ENCODE measurements at places on chromosomes 16 and 17.

GRCh38 chr16:31134091-31134571 lies 1.4 kb downstream of the PRSS8 start:
- no peak for DNase-seq

- peak; percentile 80 for DNase-seq
These were observed 19.3 kb downstream of the CARHSP1 start for GRCh38 chr16:8849411-8850011.

DNA sequence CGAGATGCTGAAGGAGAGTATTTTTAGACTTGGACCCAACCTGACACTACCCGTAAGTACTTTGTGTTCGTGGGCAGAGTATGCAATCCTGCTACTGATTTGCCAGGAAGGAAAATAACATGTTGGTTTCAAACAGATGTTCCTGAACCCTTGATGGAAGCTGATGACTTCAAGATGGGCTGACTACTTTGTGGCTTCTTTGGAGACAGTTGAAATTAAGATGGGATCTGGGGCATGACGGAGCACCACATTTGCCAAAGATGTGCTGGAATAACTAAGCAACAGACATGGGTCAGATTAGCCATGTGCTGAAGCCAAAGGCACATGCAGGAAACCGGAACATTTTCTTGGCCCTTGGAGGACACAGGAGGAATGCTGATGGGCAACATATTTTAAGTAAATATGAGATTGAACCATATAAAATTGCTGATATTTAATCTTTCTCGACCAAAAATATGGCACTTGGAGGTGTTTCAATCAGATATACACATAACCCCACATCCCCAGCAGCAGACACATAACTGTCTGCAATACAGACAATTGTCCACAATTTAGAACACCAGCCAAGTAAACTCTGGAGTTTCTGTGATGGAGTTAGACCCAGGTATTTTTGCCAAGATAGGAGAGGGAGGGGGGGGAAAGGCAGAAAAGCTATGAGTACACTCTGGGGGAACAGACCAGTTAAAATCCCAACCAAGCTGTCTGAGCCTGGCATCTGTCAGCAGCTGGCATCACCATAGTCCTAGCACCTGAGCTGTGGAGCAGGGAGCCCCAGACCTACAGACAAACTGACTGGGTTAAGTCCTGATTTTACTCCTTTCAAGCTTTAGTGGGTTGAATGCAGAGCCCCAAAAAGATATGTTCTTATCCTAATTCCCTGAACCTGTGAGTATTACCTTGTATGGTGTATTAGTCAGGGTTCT lies 329.4 kb upstream of the CDH5 start:
- peak; percentile 14 for DNase-seq

DNA sequence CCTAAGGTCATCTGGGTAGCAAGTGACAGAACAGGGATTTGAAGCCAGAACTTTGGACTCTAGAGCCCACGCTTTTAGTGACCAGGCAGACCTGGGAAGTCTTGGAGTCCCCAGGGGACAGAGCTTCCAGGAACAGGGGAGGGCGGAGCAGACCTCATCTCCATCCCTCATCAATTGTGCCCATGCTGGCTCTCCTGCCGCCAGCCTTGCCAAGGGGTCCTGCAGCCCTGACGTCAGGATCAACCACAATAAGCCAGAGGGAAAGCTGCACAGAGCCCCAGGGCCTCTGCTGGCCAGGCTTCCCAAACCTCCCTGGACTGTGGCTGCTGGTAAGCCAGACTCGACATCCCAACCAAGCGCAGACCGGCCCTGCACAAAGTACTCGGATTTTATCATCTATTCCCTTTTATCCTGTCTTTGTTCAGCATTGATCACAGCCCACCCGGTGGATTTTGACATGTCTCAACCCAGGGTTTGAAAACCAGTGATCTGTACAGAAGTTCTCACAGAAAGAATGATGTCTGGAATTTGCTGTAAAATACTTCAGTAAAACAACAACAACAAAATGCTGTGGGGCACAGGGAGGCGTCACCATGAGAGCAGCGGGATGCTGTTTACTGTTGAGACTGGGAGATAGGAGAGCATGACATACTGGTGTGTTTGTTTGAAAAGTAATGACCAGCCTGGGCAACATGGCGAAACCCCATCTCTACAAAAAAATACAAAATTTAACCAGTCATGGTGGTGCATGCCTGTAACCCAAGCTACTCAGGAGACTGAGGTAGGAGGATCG lies 11.8 kb downstream of the C16orf74 start:
- DNase-seq, result no peak

GRCh38 chr17:39122991-39123390 lies 28.4 kb downstream of the PLXDC1 start:
- no peak for DNase-seq

GRCh38 chr16:56641166-56641565 lies 2.7 kb downstream of the MT1A start:
- DNase-seq, result no peak

- DNase-seq, result no peak
These were observed 32.1 kb upstream of the JPT2 start for GRCh38 chr16:1645914-1646525.

GRCh38 chr16:80346111-80346632 lies 194.6 kb upstream of the DYNLRB2 start:
- DNase-seq, result no peak

- peak; percentile 7 for DNase-seq
These were observed 42.2 kb upstream of the INTS2 start for GRCh38 chr17:61970030-61970429.

- DNase-seq, result no peak
These were observed 39.5 kb downstream of the GPT2 start for GRCh38 chr16:46923513-46924295.

- no peak for DNase-seq
These were observed 4.3 kb downstream of the COTL1 start for GRCh38 chr16:84613408-84614072.

- peak; percentile 63 for DNase-seq
These were observed at the start of gene MVP for GRCh38 chr16:29820271-29820701. MVP (plus strand) TSS chr16:29820462; CDS start chr16:29830550, 10,088 bp downstream.

DNA sequence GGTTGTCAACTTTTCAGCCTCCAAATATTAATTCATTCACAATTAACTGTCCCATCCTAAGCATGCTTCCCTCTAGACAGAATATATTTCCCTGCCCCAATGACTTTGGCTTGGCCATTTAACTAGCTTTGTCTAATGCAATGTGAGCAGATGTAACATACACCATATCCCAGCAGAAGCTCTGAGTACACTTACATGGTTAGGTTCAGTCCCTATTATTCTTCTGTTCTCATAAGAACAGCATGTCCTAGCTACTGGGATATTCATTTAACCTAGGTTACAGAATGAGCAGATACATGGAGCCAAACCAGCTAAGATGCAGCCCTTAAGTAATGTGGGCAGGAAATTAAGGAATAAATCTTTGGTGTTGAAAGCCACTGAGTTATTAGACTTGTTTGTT lies 31.8 kb downstream of the MED13 start:
- no peak for DNase-seq

GRCh38 chr17:34788696-34789095 lies 172.6 kb downstream of the CCT6B start:
- DNase-seq, result no peak

DNA sequence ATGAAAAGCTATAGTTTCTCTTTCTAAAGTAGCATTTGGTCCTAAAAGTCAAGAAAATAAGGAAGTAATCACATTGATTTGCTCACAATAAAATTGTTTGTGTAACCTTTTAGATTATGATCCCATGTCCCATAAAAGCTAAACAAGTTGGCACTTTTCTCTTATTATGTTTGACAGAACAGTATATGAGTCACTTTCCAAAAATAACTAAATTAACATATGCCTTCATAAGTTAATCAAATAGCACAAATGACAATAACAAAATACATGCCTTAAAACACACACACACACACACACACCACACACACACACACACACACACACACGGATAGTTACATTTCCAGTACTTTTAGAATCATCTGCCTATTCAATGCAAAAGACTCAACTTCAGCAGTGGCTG lies 2.8 kb downstream of the MED13 start:
- DNase-seq, result peak; percentile 26

DNA sequence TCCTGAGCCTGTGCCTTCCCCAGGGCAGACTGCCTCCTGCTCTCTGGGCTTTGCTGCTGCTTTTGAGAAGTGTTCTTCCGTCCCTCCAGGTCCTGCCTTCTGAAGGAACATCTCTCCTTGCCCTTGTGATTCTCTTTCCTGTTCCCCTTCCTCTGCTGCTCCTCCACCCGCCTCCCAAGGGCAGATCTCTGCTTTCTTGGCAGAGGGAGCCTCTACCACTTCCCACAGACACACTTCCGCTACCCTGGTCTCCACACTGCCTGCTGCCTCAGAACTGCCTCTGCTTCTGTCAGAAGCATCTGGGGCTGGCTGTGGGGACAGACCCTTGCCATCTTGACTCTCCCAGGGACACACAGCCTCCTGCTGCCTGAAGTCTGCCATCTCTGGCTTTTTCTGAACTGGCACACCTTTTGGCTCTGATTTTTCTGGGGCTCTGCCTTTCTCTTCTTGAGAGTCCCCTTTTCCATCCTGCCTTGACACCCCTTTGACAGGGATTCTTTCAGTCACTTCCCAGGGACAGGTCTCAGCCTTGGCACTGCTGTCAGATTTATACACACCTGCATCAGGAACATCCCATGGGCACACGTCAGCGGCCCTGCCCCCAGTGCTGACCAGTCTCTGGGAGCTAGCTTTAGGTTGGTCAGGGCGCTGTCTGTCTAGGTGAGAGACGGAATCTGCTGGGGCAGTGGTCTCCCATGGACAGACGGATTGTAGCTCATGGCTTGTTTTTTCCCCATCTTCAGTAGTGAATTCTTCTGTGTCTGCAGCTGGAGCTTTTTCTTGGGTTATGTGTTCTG lies 16.6 kb downstream of the GPR179 start:
- DNase-seq, result peak; percentile 15

GRCh38 chr17:80449194-80449929 lies 27.0 kb downstream of the NPTX1 start:
- no peak for DNase-seq

All from fibroblast of pulmonary artery (primary cell).